ENCODE measurements at places on chromosomes 11 and 22.
A peak's percentile ranks its signal among the peaks of the same experiment; 100 is the strongest.

- DNase-seq = peak; percentile 36
Measured at GRCh38 chr11:65557280-65558001, 718 bp downstream of the LTBP3 start.

DNA sequence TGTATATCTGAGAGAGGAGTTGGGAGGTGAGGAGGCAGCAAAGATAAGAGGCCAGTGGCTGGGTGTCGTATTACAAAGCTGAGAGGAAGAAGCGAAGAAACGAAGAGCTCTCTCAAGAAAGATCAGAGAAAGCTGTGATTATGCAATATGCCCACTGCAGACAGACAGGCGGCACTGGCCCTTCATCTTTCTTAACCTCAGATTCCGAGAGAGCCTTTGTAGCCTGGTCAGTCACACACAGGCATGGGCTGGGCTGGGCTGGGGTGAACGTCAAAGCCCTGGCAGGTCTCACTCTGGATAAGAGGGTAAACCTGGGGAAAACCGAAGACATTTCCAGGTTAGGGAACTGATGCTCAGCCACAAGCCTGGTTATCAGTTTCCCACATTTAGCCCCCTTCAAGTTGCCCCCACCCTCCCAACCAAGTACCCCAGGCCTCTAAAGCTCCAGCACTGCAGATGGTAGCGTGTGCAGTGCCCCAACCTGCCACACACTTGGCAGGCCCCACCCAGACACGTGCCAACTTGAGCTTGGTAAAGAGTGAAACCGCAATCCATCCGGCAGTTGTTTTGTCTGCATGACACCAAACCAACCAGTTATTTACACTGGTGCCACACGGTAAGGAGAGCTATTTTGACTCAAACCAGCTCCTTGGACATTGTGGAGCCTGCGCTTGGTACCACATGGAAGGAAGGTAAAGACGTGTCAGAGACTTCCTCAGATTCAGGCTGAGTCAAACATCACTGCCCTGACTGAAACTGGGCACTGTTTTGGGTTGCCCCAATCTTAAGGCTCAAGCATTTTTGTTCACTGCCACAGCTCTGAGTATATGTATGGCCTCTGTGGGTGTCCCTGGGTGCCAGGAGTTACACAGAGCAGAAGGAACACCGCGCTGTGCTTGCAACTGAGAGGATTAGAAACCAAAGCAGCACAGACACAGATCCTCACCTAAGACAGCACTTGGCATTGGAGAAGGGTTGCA is 135.9 kb downstream of the FDX1 start:
- no peak for DNase-seq

- no peak for DNase-seq
Measured at GRCh38 chr22:24105631-24106030, 75.7 kb upstream of the SUSD2 start.

GRCh38 chr11:107683061-107683460 is 28.8 kb downstream of the SLN start:
- no peak for DNase-seq

- DNase-seq = no peak
Measured at GRCh38 chr22:48103126-48103875, 1340.9 kb downstream of the TBC1D22A start.

GRCh38 chr22:45208993-45209838 is 31.5 kb downstream of the KIAA0930 start:
- DNase-seq = peak; percentile 80

- no peak for DNase-seq
Measured at GRCh38 chr22:31826443-31826842, 72.6 kb downstream of the DEPDC5 start.

Measured in iPS-NIHi11 (cell line).